ENCODE measurements at places on chromosomes 4 and X.

DNA sequence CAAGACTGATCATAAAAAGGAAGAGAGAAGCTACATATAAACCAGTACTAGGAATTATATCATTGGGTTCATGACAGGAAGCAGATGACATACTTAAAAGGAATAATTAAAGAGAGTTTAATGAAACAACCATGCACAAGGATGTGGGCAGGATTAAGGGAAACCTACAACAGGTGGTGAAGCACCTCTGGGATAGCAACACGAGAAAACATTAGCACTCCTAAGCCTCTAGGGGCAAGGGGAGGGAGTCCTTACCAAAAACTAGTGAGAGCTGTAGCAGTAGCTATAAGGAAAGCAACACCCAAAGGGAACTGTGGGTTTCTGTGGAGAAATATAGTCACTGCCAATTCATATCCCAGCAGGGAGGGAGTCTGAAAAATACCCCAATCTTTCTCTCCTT lies 7.2 kb upstream of the THOC2 start:
- no peak for DNase-seq

DNA sequence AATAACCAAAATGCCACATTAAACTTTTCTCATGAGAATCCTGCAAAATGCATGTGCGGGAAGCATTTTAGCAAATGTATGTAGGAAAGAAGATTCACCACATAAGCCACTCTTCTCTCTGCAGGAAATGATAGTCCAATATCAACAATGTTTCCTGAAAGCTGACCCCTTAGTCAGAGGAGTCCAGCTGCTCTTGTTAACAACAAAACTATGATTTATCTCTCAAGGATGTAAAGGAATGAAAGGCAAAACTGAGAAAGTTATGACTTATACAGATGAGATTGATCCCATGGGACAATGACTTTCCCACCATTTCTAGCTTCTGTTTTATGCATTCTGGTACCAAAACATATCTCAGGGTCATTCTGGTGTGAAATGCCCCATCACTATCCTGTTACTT lies 125.0 kb upstream of the EDNRA start:
- no peak for DNase-seq

DNA sequence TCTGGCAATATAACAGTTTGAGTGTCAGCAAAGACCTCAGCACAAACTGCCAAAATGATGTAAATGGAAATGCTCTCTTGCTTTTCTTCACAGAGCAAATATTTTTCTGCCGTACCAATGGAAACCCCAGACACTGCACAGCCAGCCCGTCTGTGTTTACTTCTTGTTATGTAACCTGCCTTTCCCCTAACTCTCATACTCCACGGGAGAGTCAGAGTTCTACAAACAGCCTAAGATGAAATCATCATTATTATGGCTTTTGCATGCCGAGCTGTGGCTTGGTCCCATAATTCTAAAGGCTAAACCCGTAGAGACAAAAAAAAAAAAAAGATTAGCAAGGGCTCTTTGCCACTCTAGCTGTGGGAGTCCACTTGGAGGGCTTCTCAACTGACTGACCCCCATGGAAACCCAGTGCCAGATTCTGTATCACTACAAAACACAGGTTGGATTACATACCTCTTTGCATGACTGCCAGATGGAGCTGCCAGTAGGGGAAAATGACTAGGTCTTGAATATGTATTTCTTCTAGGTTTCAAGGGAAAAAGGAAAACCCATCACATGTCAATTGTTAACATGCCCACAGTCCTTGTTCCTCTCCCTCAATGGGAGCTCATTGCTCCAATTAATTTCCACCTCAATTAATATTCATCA lies 197.2 kb upstream of the CNKSR2 start:
- DNase-seq: no peak

GRCh38 chr4:154421618-154422017 lies 70.0 kb downstream of the DCHS2 start:
- no peak for DNase-seq

DNA sequence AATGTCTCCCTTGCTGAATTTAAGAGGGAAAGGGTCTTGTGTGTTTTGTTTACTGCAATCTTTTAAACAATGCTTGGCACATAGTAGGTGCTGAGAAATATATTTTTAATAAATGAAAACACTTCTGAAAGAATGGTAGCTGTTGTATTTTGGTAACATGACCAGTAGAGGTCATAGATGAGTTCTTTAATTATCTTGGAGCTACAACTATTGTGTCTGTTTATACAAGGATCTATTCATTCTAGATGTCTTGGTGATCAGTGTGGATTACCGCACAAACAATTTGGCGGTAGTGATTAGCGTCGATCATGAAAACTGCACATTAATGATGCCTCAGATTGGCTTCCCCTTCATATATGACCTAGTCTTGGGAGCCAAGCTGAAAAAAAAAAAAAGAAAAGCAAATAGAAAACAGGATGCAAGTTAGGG lies 21.4 kb upstream of the SCRG1 start:
- no peak for DNase-seq

DNA sequence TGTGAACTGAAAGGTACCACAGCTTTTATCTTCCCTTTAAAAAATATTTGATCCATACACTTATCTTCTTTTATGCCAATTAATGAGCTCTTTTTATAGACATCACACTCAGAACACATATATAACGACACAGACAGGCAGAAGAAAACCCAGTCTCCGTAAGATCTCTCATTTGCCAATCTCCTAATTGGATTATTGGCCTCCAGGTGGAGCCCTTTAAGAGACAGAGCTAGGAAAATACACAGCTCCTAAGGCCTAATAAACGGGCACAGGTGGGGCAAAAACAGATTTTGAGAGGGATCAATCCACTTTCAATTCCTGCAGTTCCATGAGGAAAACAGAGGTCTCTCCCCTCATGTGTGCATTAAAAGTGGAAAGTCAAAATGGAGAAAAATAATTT lies 1495.4 kb downstream of the RPA4 start:
- DNase-seq: no peak

- DNase-seq: peak; percentile 33
Measured at GRCh38 chr4:77821775-77822174, 2.6 kb upstream of the CNOT6L start.

- no peak for DNase-seq
Measured at GRCh38 chr4:181821039-181822004, 421.9 kb upstream of the TENM3 start.

- DNase-seq: no peak
Measured at GRCh38 chr4:5128569-5128968, 77.3 kb downstream of the STK32B start.

DNA sequence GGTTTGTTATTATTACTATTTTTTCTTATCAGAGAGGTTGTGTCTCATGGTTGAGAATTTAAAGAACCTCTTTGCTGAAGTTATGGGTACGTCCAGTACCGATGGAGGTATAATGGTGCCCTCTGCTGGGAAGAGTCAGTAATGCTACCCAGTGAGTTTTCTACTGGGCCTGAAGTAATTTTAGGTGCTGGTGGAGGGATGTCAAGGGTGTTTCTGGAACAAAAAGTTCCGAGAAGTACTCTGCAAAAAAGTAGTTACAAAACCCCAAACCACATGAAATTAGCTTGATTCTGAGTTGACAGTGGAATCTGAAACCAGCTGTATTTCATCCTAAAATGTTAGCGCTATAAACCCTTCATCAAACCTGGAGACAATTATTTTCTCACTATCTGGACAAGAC lies 102.5 kb upstream of the MID1 start:
- DNase-seq: no peak

DNA sequence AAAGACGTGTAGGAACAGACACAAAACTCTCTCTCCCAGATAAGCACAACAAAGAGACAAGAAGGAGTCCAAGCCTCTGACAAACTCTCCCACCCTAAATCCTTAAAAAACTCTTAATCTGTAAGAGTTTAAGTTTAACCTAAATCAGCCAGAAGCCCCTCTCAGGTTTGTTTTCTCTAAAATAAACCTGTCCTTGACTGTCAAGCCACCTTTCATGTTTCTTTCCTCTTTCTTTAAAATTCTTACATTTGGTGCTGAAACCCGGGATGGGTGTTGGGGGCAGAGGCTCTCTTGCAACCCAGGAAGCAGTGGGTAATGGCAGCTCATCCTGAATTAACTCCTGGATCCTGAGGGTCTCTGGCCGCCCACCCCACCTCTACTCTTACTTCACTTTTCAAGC lies 107.8 kb upstream of the TENT5D start:
- DNase-seq: no peak

DNA sequence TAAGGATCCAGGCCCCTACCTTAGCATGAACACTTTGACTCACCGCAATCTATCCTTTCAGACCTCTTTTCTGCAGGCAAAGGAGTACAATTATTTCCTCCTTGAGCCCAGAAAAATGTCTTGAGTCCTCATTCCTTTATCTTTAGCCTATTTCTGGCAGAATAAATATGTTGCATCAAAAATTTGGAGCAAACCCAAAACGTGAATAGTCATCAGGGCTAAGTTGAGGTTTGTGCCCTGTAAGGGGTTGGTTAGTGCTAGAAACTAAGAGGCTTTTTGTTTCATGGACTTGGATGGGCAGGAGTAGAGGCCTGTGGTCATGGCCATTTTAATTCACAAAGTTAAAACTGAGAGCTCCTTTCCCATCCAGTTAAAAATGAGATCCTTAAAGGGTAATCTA lies 460.3 kb downstream of the GBA3 start:
- DNase-seq: no peak

GRCh38 chr4:1406981-1407656 lies 877 bp upstream of the NKX1-1 start:
- no peak for DNase-seq

DNA sequence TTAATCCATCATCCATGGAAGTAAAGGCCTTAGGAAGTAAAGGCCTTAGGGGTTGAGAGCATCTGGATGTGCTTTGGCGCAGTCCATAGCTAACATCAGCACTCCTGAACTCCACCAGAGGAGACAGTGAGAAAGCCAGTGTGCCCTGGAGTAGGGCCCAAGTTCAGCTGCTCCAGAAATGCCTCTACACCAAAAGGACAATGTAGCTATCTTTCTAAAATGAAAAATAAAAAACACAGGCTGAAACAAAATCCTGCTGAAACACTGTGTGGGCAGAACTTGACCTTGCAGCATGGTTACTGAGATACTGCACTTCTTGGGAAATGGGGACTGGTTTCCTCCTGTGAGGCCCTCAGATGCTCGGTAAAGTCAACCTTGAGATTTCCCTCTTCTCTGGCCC lies 29.3 kb downstream of the SH3RF1 start:
- no peak for DNase-seq

DNA sequence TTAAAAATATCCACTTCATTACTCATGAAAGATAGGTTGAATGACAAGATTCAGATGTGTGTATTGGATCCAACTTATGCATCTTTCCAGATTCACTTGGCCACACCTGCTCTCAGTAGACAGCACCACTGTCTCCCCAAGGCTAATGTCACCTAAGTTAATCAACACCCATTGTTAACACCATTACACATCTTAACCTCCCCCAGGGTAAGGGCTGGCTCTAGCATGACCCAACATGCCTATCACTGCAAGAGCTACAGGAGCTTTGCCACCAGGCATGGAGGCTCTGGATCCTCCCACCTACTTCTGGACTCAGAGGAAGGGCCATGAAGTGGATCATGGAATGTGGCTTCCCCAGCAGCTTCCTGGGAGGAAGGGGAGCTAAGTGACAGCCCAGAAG lies 32.8 kb upstream of the LSM6 start:
- no peak for DNase-seq

- no peak for DNase-seq
Measured at GRCh38 chr4:86055898-86056297, 304.0 kb downstream of the MAPK10 start.

DNA sequence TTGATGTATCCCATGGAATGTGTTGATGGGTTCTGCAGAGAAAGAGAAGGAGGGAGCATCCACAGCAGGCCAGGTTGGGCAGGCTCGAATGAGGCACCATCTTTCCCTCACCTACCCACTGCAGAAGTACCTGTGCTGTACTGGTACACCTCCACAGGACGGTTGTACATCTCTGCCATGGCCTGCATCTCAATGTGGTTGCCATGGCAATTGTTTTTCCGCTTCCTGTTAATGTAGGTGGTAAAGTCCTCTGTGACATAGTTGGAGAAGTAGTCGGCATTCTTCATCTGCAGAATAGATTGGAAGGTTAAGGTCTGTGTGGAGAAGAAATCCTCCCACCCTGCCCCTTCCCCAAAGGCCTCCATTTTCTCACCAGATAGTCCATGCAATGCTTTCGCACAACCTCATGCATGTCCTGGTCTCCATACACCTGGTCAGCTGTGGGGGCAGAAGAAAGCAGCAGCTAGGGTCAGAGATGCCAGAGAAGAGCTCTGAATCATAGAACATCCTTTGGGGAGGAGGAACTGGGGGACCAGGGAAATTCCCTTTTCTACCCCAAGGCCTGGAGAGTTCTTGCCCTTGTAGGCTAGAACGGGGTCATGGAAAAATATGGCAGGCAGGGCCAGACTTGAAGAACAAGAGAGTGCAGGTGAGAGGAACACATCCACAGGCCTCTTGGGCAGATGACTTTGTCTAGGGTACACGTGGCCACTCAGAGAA lies 15.9 kb upstream of the PIM2 start:
- peak; percentile 46 for DNase-seq

DNA sequence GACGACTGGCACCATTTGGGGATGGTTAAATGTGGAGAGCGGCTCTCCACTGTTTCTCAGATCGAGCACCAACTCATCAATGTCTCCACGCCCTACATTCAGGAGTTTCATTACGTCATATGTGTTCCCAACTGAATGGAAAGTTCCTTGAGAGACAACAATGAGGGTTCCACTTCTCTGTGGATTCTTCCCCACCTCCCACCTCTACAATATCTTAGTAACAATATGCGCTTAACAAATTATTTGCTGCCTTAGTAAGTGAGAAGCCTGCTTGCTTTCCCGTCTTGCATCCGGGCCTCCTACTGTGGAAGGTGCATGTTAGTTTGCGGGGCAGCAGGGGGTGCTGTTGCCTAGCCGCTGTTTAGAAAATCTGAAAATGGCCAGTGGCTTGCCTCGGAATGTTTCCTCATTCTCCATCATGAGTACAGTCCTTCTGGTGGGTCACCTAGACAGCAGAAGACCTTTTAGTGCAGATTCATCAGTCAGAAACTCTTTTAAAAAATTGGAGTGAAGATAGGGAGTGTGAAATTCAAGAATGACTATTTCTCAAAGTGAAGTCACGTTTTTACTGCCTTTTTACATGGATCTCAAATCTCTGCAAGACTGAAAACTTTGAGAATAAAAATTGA lies 55.7 kb downstream of the PHOX2B start:
- DNase-seq: no peak

DNA sequence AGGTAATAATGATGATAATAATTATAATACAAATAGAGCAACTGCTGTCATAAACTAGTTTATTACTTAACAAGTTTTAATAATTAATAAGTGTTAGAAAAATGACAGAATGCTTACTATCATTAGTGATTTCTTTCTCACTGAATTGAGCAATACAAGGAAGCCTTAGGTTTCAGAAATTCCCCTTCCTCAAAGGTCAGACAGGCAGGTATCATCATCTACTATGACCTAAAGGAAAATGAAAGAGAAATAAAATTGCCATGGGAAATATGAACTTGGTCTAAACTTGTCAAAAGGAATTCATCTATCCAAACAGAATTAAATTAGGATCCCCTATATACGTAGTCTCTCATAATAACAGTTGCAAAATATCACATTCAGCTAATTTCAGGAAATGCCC lies 56.3 kb upstream of the SLC7A11 start:
- no peak for DNase-seq

DNA sequence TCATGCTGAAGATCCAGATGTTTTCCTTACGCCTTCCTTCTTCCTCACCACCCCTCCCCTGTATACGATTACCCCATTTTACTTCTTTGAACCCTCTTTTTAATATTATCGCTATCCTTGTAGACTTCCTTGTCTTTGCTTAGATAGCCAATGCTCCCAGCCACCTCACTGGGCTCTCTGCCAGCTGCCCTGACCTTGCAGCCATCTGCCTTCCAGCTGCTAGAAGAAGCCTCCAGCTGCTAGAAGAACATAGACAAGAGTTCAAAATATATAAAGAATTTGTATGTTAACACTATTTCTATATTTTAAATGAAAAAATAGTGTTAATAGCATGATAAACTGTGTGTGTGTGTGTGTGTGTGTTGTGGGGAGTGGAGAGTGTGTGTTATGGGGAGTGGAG lies 374.7 kb downstream of the ANKRD50 start:
- no peak for DNase-seq
